Esophagus muscularis mucosa (tissue), 4 donors: ENCODE measurements at places on chromosomes 12 and 14. TPM values are rescaled to one million over a fixed set of nuclear protein-coding genes. Genes with fewer than 3 reads are reported as not detected.

Gene PALS1
- 17.6 TPM for total RNA-seq

Gene ASCL1
- not detected for total RNA-seq

Gene EXD2
- 19.7 TPM for total RNA-seq

Gene SLC25A47
- total RNA-seq, result not detected

Gene PMEL
- 2.2 TPM for total RNA-seq

Gene RPS26
- 603 TPM for total RNA-seq

Gene GPR65
- 0.32 TPM for total RNA-seq

Gene SLC25A29
- 63.0 TPM for total RNA-seq

Gene DUSP6
- total RNA-seq, result 66.0 TPM

Gene SLCO1B1
- not detected for total RNA-seq

Gene PTPRQ
- 2.0 TPM for total RNA-seq

Gene KRT85
- not detected for total RNA-seq

Gene DEPDC4
- total RNA-seq, result not detected

Gene DBX2
- total RNA-seq, result not detected

Gene CMKLR1
- 14.5 TPM for total RNA-seq

Gene COX6A1
- total RNA-seq, result 689 TPM

Gene TAS2R43
- total RNA-seq, result 0.50 TPM

Gene SMIM41
- 8.3 TPM for total RNA-seq

Gene SLC6A15
- total RNA-seq, result 1.3 TPM

Gene CPNE8
- 22.2 TPM for total RNA-seq

Gene PAH
- total RNA-seq, result not detected

Gene KRT7
- total RNA-seq, result 0.83 TPM

Gene VRTN
- total RNA-seq, result not detected

Gene PTPRO
- total RNA-seq, result 0.52 TPM

Gene TMTC2
- total RNA-seq, result 8.7 TPM

Gene OR11G2
- not detected for total RNA-seq

Gene ASB2
- 103 TPM for total RNA-seq

Gene ZC2HC1C
- total RNA-seq, result 5.0 TPM

Gene ART4
- total RNA-seq, result 1.9 TPM

Gene ALG10B
- total RNA-seq, result 4.2 TPM

Gene ABCC9
- total RNA-seq, result 44.1 TPM

Gene MARK3
- 70.7 TPM for total RNA-seq

Gene SLC2A14
- 3.1 TPM for total RNA-seq

Gene EPYC
- not detected for total RNA-seq

Gene LRRC43
- total RNA-seq, result 2.5 TPM

Gene MYF5
- not detected for total RNA-seq

Gene MAP1LC3B2
- total RNA-seq, result not detected
